Stimulated activated CD8-positive, alpha-beta memory T cell treated with anti-CD3 and anti-CD28 coated beads, Interleukin-4, amount 100 ng/mL, for 1 hour (primary cell): ENCODE measurements at places on chromosomes 1 and 21.

GRCh38 chr1:223707256-223708000 is 4.9 kb upstream of the CAPN2 start:
- DNase-seq, result no peak

- no peak for DNase-seq
Measured at GRCh38 chr1:36542024-36542961, 59.6 kb upstream of the CSF3R start.

GRCh38 chr1:67821263-67821662 is 12.0 kb downstream of the GNG12 start:
- DNase-seq, result no peak

GRCh38 chr1:72915581-72915980 is 633.2 kb upstream of the NEGR1 start:
- DNase-seq, result no peak

- DNase-seq, result no peak
Measured at GRCh38 chr1:209219791-209220524, 363.6 kb upstream of the CAMK1G start.

DNA sequence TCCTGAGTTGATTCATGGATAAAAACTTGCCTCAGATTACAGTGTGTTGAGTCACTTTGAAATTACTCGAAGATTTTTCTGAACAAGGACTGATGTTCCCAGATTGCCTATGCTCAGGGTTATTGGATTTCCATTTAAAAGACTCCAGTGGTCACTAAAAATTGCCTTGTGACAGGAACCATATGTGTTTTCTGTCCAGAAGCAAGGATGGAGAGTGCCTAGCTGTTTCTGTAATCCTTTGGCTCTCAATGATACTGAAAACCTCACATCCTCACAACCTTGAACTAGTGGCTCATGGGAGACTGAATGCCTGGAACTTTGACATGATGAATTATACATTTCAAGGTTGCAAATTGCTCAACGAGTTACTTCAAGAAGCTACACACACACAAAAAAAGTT is 1271.8 kb downstream of the BRINP3 start:
- no peak for DNase-seq

- DNase-seq, result no peak
Measured at GRCh38 chr1:156693848-156694689, 11.3 kb downstream of the CRABP2 start.
